ENCODE measurements at places on chromosomes 3 and 15.

GRCh38 chr3:48090166-48090939 lies 74.1 kb upstream of the MAP4 start:
- DNase-seq: no peak

GRCh38 chr15:57647791-57648130 lies 56.1 kb downstream of the MYZAP start:
- DNase-seq: no peak

- no peak for DNase-seq
These were observed 96.7 kb upstream of the PPP2R3A start for GRCh38 chr3:135868801-135869200.

- no peak for DNase-seq
These were observed 164.5 kb upstream of the TLE3 start for GRCh38 chr15:70262171-70262570.

GRCh38 chr15:27214032-27214431 lies 243.1 kb downstream of the GABRG3 start:
- DNase-seq: no peak

All from stimulated activated CD8-positive, alpha-beta memory T cell treated with anti-CD3 and anti-CD28 coated beads, Interleukin-2, amount 100 ng/mL, for 1 hour (primary cell).